CD8-positive, alpha-beta memory T cell (primary cell): ENCODE measurements at places on chromosomes 7 and 10.

- no peaks in the 10 kb centered on the region for H3K36me3 ChIP-seq
- no peaks in the 10 kb centered on the region for H3K27me3 ChIP-seq
- no peak overlapping the region for H3K4me3 ChIP-seq
- no peak overlapping the region for H3K27ac ChIP-seq
- no peak for DNase-seq
Observed at GRCh38 chr7:496528-497295, 22.9 kb downstream of the PDGFA start.

GRCh38 chr7:86469680-86470295 lies 173.9 kb upstream of the GRM3 start:
- no peak for DNase-seq
- no peaks in the 10 kb centered on the region for H3K27me3 ChIP-seq
- no peaks in the 10 kb centered on the region for H3K4me1 ChIP-seq

DNA sequence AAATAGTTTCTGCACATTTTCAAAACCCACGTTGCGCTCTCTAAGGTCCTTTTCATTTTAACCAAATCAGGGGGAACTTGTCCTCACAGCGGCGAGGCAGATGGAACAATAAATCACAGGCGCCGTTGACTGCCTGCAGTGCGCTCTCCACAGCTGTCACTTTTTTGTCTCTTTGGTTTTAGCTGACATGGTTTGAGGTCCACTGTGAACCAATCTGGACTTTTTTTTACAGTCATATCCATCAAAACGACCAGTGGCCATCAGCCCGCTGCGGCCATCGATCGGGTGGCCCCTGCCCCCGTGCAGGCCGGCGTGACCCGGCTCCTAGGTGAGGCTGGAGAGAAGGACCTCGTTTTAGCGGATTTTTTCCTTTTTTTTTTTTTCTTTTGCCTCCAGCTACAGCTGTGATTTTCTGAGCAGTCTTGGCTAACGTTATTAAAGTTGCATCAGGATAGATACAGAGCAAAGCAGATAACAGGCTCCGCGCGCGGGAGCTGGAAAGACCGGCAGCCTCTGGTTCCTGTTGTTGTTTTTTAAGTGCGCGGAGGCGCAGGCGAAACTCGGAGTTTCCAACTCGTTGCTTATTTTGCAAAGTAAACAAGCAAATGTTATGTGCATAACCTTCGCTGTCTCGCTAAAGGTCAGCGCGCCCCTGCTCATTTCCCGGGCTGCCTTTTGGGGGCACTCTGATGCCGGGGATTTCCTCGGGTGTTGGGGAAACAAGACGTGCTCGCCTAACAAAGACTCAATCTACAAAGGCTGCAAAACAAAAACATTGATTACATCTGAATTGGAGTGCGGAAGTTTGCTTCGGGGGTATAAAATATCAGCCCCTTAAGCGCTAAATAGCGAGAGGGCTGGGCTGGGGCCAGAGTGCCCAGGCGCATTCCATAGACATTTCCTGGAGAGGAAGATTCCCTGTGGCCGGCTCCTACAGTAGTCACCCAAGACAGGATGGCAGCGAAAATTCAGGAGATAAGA lies 414.8 kb upstream of the MKI67 start:
- no peak overlapping the region for H3K4me3 ChIP-seq
- peaks cover 6% of the 10 kb centered on the region for H3K27me3 ChIP-seq
- DNase-seq = no peak

DNA sequence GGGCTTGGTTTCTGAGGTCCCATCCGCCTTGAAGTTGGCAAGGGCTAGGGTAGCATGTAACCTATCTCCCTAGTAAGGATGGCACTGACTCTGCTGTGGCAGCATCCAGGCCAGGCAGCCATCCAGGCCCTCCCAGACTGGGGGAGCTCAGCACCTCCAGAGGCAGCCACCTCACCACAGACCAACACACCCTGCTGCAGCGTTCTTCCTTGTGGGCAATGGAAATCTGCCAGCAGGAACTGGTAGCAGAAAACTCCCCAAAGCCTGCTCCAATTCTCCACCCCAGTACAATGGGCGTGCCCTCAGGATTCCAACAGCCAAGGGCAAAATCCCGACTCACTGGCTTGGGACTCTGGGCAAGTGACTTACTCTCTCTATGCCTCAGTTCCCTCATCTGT lies 27.5 kb downstream of the DLG5 start:
- DNase-seq = no peak
- no peaks in the 10 kb centered on the region for H3K36me3 ChIP-seq
- no peaks in the 10 kb centered on the region for H3K27me3 ChIP-seq
- no peak overlapping the region for H3K27ac ChIP-seq
- H3K4me1 ChIP-seq = no peaks in the 10 kb centered on the region

DNA sequence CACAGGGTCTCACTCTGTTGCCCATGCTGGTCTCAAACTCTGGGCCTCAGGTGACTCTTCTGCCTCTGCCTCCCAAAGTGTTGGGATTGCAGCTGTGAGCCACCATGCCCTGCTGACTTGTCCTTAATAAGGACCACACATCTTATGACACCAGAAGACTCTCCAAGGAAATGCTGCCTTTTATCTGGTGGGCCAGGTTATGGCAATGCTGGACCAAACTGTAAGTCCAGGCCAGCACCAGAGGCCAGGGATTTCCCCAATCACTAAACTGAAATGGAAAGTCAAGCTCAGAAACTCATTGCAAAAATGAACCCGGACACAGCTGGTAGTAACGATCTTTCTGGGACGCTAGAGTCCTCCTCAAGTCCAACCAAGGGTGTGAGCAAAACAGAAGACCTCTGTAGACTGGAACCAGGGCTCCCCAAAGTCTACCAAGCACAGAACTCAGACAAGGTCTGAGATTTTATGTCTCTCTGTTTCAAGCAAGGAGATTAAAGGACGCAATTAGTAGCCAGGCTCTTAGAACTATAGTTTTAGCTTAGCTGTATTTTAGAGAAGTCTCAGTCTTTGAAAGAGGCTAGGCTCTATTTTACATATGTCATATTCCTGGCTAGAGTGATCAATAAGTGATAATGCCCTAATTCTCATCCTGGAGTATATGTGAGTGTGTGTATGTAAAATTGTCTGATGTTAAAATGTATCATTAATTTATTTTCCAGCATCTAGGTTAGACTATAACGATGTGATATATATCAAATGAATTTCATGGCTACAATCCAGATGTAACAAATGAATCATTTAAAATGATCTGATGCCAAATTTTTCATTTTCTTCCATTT lies 74.0 kb upstream of the ITGB1 start:
- no peak overlapping the region for H3K27ac ChIP-seq
- peaks cover 19% of the 10 kb centered on the region for H3K4me1 ChIP-seq
- no peak overlapping the region for H3K4me3 ChIP-seq
- H3K36me3 ChIP-seq = no peaks in the 10 kb centered on the region
- no peak for DNase-seq

GRCh38 chr7:30169579-30169978 lies 34.8 kb downstream of the MTURN start:
- no peaks in the 10 kb centered on the region for H3K27me3 ChIP-seq
- H3K36me3 ChIP-seq = no peaks in the 10 kb centered on the region
- no peak for DNase-seq
- H3K27ac ChIP-seq = no peak overlapping the region

GRCh38 chr10:103192089-103192450 lies 1.0 kb downstream of the NT5C2 start:
- peak overlapping the region; percentile 97 for H3K4me3 ChIP-seq
- H3K4me1 ChIP-seq = peaks cover 26% of the 10 kb centered on the region

GRCh38 chr7:82665966-82666507 lies 222.5 kb upstream of the CACNA2D1 start:
- H3K27ac ChIP-seq = no peak overlapping the region
- H3K4me1 ChIP-seq = no peaks in the 10 kb centered on the region
- no peak for DNase-seq
- no peaks in the 10 kb centered on the region for H3K36me3 ChIP-seq
- H3K27me3 ChIP-seq = no peaks in the 10 kb centered on the region
